ENCODE measurements at places on chromosomes 2 and 18.

DNA sequence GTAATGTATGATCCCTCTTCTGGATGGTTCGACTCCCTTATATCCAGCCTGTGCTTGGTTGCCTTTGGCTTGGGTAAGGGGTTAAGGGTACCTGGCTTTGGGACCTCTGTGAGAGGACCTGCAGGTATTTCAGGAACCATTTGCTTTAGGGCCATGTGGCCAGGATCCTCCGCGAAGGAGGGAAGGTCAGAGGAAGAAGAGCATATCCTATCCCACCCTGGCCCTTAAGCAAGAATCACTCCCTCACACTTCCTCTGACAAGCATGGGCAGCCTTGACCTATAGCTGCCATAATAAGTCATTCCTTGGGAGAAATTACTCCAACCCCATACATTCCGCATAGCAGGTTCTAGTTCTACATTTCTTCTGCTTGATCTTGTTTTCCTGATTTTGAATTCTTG is 59.1 kb upstream of the TXNDC2 start:
- H3K27ac ChIP-seq = no peak overlapping the region
- peaks cover 1% of the 10 kb centered on the region for H3K4me1 ChIP-seq
- no peak overlapping the region for H3K4me3 ChIP-seq
- H3K36me3 ChIP-seq = no peaks in the 10 kb centered on the region
- peaks cover 20% of the 10 kb centered on the region for H3K27me3 ChIP-seq
- no peak for DNase-seq

DNA sequence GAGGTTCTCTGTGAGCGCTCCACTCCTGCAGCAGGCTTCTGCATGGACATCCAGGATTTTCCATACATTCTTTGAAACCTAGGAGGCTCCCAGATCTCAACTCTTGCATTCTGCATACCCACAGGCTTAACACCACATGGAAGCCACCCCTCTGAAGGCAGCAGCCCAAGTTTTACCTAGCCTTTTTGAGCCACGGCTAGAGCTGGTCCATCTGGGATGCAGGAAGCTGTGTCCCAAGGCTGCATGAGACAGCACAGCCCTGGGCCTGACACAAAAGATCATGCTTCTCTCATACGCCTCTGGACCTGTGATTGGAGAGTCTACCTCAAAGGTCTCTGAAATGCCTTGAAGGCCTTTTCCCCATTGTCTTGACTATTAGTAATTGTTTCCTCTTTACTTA is 53.6 kb upstream of the RPRM start:
- H3K4me3 ChIP-seq = no peak overlapping the region
- H3K27me3 ChIP-seq = peaks cover 3% of the 10 kb centered on the region
- DNase-seq = no peak

- H3K36me3 ChIP-seq = no peaks in the 10 kb centered on the region
- peaks cover 2% of the 10 kb centered on the region for H3K27me3 ChIP-seq
- no peak overlapping the region for H3K4me3 ChIP-seq
- no peak for DNase-seq
Measured at GRCh38 chr2:58601017-58601416, 359.9 kb upstream of the FANCL start.

- no peak for DNase-seq
- no peaks in the 10 kb centered on the region for H3K36me3 ChIP-seq
- H3K4me1 ChIP-seq = no peaks in the 10 kb centered on the region
- H3K4me3 ChIP-seq = no peak overlapping the region
- no peak overlapping the region for H3K27ac ChIP-seq
Measured at GRCh38 chr2:113806217-113806913, 49.9 kb upstream of the SLC35F5 start.

DNA sequence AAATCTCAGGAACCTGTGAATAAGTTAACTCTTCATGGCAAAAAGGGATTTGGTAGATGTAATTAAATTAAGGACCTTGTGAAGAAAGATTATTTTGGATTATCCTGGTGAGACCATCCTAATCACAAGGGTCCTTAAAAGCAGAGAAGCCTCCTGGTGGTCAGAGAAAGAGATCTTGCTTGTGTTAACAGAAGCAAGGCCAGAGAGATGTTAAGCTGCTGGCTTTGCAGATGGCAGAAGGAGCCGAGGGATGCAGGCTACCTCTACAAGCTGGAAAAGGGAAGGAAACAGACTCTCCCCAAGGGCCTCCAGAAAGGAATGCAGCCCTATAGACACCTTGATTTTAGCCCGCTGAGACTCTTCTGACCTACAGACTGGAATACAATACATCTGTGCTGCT is 197.0 kb downstream of the STK39 start:
- H3K36me3 ChIP-seq = peaks cover 68% of the 10 kb centered on the region
- H3K4me3 ChIP-seq = no peak overlapping the region
- peaks cover 2% of the 10 kb centered on the region for H3K4me1 ChIP-seq
- DNase-seq = no peak
- no peak overlapping the region for H3K27ac ChIP-seq
- no peaks in the 10 kb centered on the region for H3K27me3 ChIP-seq

DNA sequence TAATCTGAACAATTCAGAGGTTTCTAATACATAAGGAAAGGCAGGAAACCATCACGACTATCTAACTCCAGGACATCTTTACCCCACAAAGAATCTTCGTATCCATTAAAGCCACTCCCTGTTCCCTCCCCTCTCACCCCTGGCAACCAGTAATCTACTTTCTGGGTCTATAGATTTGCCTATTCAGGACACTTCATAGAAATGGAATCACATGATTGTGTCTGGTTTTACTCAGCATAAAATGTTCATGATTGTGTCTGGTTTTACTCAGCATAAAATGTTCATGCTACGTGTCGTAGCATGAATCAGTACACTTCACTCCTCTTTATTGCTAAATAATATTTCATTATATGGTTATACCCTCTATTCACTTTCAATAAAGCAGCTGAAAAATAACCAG is 11.6 kb downstream of the FECH start:
- no peaks in the 10 kb centered on the region for H3K27me3 ChIP-seq
- peaks cover 6% of the 10 kb centered on the region for H3K4me1 ChIP-seq

DNA sequence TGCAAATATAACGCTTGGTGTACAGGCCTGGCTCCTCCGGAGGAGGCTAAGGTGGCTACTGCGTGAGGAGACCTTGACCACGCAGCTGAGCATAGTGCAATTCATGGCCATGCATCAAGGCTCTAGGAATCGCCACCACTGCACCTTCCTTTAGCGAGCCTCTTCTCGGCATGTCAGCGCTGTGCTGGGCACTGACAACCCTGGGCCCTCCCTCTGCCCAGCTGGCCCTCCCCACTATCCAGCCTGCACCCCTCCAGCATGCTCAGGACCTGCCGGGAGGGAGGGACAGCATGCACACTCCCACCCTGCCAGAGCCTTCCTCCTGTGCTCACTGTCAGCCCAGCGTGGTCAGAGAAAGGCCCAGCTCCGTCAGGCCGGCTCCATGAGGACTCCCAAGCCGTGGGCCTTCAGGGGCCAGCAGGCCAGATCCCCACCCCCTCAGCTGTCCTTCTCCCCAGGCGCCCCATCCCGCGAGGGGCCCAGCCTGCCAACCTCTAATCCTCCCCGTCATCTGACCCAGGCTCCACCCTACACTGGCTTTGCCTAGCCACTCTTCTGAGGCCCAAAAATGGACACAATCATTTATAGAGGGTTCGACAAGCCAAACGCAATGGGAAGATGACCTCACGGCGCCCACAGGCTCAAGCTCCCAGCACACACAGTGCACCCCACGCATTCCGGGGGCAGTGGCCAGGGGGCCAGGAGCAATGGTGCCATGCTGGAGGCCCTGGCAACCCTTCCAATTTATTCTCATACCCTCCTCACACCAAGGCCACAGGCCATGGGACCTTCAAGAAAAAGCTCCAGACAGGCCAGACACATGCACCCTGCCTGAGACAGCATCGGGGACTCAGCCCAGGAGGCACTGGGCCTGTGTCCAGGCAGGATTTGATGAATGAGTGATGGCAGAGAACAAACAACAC is 3.5 kb downstream of the BIN1 start:
- H3K27ac ChIP-seq = no peak overlapping the region
- H3K4me3 ChIP-seq = no peak overlapping the region
- peaks cover 18% of the 10 kb centered on the region for H3K27me3 ChIP-seq
- H3K4me1 ChIP-seq = peaks cover 5% of the 10 kb centered on the region
- no peak for DNase-seq
- no peaks in the 10 kb centered on the region for H3K36me3 ChIP-seq

Measured in activated T-cell treated with anti-CD3 and anti-CD28 coated beads, Interleukin-2, amount 50 U/mL, for 24 hours (primary cell).